ENCODE measurements at places on chromosomes 3 and 15.

DNA sequence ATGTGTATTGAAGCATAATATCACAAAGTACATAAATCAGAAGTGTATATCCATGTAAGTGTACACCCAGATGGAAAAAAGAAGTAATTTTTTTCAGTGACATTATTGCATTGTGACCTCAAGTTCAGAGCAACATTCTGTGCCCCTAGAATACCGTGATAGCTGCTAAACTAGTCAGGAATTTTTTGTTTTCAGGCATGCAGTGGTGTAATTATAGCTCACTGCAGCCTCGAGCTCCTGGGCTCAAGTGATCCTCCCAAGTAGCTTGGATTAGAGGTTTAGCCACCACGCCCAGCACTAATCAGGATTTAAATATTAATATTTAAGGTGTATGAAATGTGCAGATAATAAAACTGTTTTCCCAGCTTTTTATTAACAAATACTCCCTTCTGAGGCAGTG lies 25.5 kb downstream of the SEC62 start:
- no peak for DNase-seq

- no peak for DNase-seq
Measured at GRCh38 chr3:58034738-58035523, 26.7 kb downstream of the FLNB start.

- DNase-seq, result no peak
Measured at GRCh38 chr15:40108061-40108854, 421 bp downstream of the BMF start.

DNA sequence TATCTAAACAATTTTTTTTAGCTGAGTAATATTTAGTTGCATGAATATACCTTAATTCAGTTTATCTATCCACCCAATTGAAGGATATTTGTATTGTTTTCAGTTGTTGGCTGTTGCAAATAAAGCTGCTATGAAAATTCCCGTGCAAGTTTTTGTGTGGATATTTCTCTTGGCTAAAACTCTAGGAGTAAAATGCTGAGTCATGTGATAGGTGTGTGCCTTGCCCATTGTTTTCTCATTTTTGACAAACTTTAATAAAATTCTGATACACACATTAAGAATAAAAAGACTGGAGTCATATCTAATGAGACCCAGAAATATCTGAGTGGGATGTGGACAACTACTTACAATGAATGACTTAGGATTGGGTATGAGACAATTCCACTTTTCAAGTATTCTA lies 78.6 kb downstream of the MDFIC2 start:
- DNase-seq, result no peak

- DNase-seq, result peak; percentile 22
Measured at GRCh38 chr3:72657666-72658065, 190.6 kb downstream of the SHQ1 start.

DNA sequence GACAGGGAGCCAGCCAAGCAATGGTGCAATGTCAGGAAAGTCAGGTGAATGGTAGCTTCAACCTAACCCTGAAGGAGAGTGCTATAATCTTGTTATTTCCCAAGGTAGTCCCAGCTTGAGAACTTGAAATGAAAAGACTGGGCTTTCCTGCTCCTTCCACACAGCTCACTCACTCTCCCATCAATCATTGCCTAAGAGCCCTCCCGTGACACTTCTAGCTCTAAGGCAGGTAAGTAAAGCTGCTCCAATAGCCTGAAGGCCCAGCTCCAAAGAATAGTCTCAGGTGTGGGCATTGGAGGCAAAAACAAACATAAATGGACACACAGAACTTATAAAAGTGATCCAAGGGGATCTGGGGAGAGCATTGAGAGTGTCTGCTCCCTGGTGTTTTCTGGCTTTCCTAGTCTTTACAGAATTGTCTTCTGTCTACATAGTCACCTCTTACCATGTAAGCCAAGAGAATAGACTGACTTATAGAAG lies 63.1 kb upstream of the TBC1D5 start:
- no peak for DNase-seq

DNA sequence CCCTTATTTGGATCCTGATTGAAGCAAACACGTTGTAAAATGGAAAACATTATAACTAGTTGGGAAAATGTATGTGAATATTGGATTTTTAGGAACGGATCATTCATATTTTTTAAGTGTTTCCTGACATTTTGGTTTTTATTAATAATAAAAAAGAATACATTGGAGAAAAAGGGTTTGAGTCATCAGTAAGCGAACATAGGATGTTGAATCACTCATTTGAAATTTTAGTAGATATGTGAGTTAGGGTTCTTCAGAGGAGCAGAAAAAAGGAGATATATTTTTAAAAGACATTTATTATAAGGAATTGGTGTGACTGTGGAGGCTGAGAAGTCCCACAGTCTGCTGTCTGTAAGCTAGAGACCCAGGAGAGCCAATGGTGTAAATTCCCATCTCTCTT lies 258.5 kb downstream of the PTPRG start:
- DNase-seq, result no peak

GRCh38 chr3:124887177-124887931 lies at the start of gene ITGB5:
Gene ITGB5, minus strand, starts transcription at chr3:124887365. Its CDS starts 365 bp downstream, at chr3:124887000.
- peak; percentile 12 for DNase-seq

GRCh38 chr3:153767601-153768560 lies 353.3 kb upstream of the ARHGEF26 start:
- no peak for DNase-seq

- no peak for DNase-seq
Measured at GRCh38 chr15:45469441-45469840, 53.1 kb downstream of the SLC30A4 start.

GRCh38 chr3:39809181-39809994 lies at the start of gene MYRIP:
Gene MYRIP, plus strand, starts transcription at chr3:39809609. Its CDS starts 91,208 bp downstream, at chr3:39900817.
- no peak for DNase-seq

GRCh38 chr3:111769110-111769991 lies 89.7 kb upstream of the PHLDB2 start:
- no peak for DNase-seq

- no peak for DNase-seq
Measured at GRCh38 chr3:69646287-69647067, 92.8 kb upstream of the MITF start.

GRCh38 chr3:135100366-135100765 lies 305.3 kb downstream of the EPHB1 start:
- DNase-seq, result no peak

- no peak for DNase-seq
Measured at GRCh38 chr3:53658613-53659193, 164.3 kb downstream of the CACNA1D start.

GRCh38 chr3:113222451-113223086 lies 11.2 kb downstream of the BOC start:
- DNase-seq, result no peak

DNA sequence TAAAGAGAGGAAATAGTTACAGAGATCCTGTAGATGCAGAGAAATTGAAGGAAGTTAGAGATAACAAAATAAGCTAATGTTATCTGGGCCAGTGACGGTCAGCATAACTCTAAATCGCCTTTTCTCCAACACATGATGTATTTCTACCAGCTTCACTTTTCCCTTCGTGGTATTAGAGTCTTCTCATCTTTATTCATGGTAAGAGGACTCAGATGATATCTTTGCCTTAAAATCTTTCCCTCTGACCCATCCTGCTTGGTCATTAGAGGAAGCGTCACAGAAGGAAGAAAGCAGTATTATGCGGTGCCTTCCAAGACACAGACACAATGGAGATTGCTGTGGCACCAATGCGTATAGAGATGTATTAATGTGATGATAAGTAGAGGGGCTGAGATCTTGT lies 320.7 kb upstream of the GOLIM4 start:
- no peak for DNase-seq

GRCh38 chr3:121835465-121835801 lies 424 bp downstream of the EAF2 start:
- DNase-seq, result no peak

GRCh38 chr3:46406443-46406787 lies 451 bp downstream of the CCR5AS start:
- no peak for DNase-seq

- DNase-seq, result no peak
Measured at GRCh38 chr3:108430540-108430939, 79.9 kb downstream of the MYH15 start.

DNA sequence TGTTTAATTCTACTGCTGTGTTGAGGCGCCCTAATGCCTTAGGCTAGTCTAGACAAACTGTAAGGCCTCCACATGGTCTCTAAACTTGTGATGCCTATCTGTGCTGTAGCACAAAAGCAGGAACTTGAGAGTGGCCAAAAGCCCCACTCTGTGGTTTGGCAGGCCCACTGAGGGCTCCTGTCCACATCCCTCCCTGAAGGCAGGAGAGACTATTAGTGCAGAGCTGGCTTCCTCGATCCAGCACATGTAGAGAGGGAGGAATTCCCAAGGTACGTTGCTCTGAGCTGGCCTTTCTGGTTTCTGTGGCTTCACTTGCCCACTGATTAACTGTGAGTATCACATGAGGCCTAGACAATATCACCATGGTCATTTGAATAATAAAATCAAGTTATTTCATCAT lies 90.6 kb downstream of the POLR2M start:
- no peak for DNase-seq

DNA sequence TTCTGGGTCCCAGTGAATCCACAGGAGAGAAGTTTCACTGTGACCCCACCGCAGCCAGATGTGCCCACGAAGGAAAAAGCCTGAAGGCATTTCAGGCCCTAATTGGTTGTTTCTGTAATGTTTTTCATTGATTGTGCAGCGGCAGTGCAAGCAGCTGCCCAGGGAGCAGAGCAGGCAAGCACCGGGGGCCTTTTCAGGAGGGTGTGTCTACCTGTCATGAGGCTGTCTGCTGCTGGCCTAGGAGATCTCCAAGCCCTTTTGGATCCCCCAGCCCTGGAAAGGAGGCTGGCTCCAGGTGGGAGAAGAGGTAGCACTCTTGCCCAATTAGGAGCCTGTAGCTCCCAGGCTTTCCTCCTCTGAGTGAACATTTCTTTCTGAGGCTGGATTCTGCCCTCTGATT lies 108.8 kb downstream of the EPHB1 start:
- DNase-seq, result no peak

DNA sequence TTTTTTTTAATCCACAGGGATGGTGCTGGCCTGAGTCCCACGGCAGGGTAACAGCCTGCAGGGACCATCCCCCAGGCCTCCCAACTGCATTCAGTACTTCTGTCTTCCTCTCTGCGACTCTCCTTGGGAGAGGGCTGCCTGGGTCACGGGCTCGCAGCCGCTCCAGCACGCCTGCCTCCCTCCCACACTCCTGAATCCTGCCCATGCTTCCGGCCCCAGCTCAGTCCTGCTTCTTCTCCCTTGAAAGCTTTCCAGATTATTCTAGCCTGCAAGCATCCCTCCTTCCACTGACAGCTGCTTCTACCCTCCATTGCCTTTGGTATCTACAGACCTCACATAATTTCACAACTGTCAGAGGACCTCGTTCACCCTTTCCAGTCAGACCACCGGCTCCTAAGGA lies 32.4 kb downstream of the MEGF11 start:
- DNase-seq, result no peak

- DNase-seq, result no peak
Measured at GRCh38 chr3:164278550-164278949, 799.7 kb downstream of the SI start.

- DNase-seq, result no peak
Measured at GRCh38 chr3:178439504-178439903, 96.7 kb upstream of the KCNMB2 start.

- DNase-seq, result peak; percentile 66
Measured at GRCh38 chr15:69576035-69576526, 123.5 kb downstream of the RPLP1 start.

DNA sequence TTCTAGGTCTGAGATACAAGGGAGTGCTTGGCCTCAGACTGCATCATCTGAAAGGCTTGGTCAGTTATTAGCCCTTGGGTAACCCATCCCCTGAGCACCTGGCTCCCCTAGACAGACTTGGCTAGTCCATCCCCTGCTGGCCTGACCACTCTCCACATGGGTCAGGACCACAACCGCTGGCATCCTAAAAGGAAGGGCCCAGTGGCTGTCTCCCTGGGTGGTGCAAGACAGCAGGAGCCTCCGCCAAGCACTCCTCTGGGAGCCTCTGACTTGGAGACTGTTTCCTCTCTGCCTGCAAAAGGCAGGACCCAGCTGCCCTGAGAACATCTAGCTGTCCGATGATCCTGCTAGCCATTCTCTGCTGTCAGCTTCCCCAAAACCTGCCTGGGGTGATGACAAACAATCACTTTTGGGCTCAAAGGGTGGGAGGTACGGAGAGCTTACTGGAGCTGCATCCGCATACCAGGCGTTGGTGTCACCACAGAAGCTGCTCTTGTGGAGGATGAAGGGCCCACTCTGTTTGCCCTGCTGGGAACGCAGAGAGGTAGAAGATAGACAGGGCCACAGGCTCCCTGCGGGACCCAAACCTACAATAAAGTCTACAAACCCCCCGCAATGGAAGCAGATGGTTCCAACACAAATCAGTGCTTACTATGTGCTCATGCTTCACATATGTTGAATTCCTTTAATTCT lies 108.0 kb upstream of the PRR20G start:
- no peak for DNase-seq

- DNase-seq, result no peak
Measured at GRCh38 chr3:153291059-153291685, 129.1 kb downstream of the RAP2B start.

GRCh38 chr3:49519296-49519695 lies 35.0 kb upstream of the BSN start:
- DNase-seq, result no peak

DNA sequence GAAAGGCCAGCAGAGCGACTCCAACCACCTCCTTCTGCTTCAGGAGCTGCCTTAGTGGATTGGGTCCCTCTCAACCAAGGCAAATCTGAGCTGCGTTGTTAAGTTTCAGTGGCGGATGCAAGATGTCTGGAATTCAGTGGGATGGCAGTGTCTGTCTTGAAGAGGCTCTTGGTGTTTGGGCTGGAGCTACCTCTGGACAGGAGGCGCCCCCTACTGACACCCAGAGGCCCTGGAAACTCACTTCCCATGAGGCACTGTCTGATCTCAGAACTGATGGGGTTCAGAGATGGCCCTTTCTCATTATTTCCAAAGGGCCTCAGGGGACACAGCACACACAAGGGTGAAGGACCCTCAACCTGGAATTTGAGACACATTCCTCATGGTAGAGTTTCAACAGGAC lies 6.0 kb upstream of the SLC28A1 start:
- DNase-seq, result peak; percentile 55

DNA sequence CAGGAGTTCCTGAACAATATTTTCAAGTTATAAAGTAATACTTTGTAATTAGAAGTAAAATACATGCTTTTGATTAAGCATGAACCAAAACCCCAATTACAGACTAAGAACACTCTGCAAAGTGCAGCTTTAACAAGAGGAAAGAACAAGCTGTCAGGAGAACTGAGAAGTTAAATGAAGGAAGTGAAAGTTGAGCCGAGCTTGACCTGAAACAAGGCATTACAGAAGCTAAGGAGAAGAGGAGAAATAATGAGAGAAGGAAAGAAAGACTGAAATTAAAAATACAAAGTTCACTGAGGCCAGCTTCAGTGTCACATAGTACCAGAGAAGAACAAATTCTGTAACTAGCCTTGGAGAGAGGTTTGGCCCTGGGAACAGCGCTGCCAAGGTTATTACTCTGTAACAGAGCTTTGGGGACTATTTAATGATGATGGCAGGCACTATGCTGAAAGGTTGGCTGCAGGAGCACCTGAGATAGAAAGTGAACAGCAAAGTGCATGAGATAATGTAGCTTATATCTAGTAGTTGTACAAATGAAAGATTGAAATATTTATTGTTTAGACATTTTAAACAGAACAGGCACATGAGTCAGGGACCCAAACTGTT lies 241.9 kb upstream of the PEX5L start:
- no peak for DNase-seq

GRCh38 chr3:86056032-86056431 lies 934.9 kb downstream of the VGLL3 start:
- DNase-seq, result no peak
